ENCODE measurements at places on chromosomes 2 and 18. TPM values are rescaled to one million over a fixed set of nuclear protein-coding genes. Genes with fewer than 3 reads are reported as not detected.

Gene PLA2R1
- total RNA-seq = 54.5 TPM

Gene RGPD3
- total RNA-seq = 0.29 TPM

Gene CBLN2
- total RNA-seq = 2.3 TPM

Gene CNDP1
- 0.23 TPM for total RNA-seq

Gene ADCYAP1
- 0.99 TPM for total RNA-seq

Gene C2orf15
- 8.7 TPM for total RNA-seq

Gene GALNT3
- 13.4 TPM for total RNA-seq

Gene FKBP1B
- 5.9 TPM for total RNA-seq

Gene MDH1
- 157 TPM for total RNA-seq

Gene COPS9
- 82.9 TPM for total RNA-seq

Gene GATA6
- 14.0 TPM for total RNA-seq

Gene LRATD1
- 18.8 TPM for total RNA-seq

Gene POMC
- 7.8 TPM for total RNA-seq

Gene ARHGAP15
- total RNA-seq = 25.2 TPM

Gene KCNF1
- total RNA-seq = 0.70 TPM

Gene C2orf92
- total RNA-seq = 8.4 TPM

Gene TMEM37
- total RNA-seq = 25.2 TPM

Gene SNTG2
- total RNA-seq = 1.6 TPM

Gene PCARE
- 0.18 TPM for total RNA-seq

Gene LONRF2
- 4.3 TPM for total RNA-seq

Gene GULP1
- 59.0 TPM for total RNA-seq

Gene MMADHC
- total RNA-seq = 75.4 TPM

Gene TRAPPC12
- total RNA-seq = 127 TPM

Gene CD207
- not detected for total RNA-seq

Gene TTR
- 0.35 TPM for total RNA-seq
